GM23338 (cell line): ENCODE measurements at places on chromosomes 11 and 22. TPM values are rescaled to one million over a fixed set of nuclear protein-coding genes. Genes with fewer than 3 reads are reported as not detected.

The RIC3 gene
- 21.1 and 21.3 TPM in 2 replicates for polyA plus RNA-seq

The CASP4 gene
- polyA plus RNA-seq: not detected in 2 replicates

The PGR gene
- polyA plus RNA-seq: 0.11 and 0.12 TPM in 2 replicates

The E2F8 gene
- 8.3 and 8.6 TPM in 2 replicates for polyA plus RNA-seq

The GANAB gene
- polyA plus RNA-seq: 76.8 and 82.3 TPM in 2 replicates

The CHRM1 gene
- 0.30 and 0.44 TPM in 2 replicates for polyA plus RNA-seq

The NLRP6 gene
- 0.15 TPM in 1 of 2 replicates, not detected in the other for polyA plus RNA-seq

The CCDC73 gene
- polyA plus RNA-seq: 0.06 and 0.17 TPM in 2 replicates

The CCDC157 gene
- polyA plus RNA-seq: 3.7 and 3.8 TPM in 2 replicates

The DPP3 gene
- polyA plus RNA-seq: 22.2 and 22.7 TPM in 2 replicates

The MMP1 gene
- not detected in 2 replicates for polyA plus RNA-seq

The RIMBP3B gene
- 0.09 and 0.21 TPM in 2 replicates for polyA plus RNA-seq

The OR10D3 gene
- not detected in 2 replicates for polyA plus RNA-seq

The RAB39A gene
- polyA plus RNA-seq: 3.6 and 4.5 TPM in 2 replicates

The TMEM151A gene
- polyA plus RNA-seq: 1.0 and 1.2 TPM in 2 replicates

The OR4A16 gene
- polyA plus RNA-seq: not detected in 2 replicates

The OR6T1 gene
- polyA plus RNA-seq: not detected in 2 replicates

The CCDC81 gene
- 0.37 and 0.83 TPM in 2 replicates for polyA plus RNA-seq

The PHOX2A gene
- polyA plus RNA-seq: 0.23 and 0.31 TPM in 2 replicates

The TMX2 gene
- polyA plus RNA-seq: 56.0 and 59.2 TPM in 2 replicates

The CARD16 gene
- 0.50 TPM in 1 of 2 replicates, not detected in the other for polyA plus RNA-seq

The PKDREJ gene
- 0.03 TPM in 1 of 2 replicates, not detected in the other for polyA plus RNA-seq

The GDPD4 gene
- polyA plus RNA-seq: not detected in 2 replicates

The GGTLC3 gene
- not detected in 2 replicates for polyA plus RNA-seq

The POTEH gene
- not detected in 2 replicates for polyA plus RNA-seq
